ENCODE measurements at places on chromosomes 1 and 21.

- DNase-seq, result no peak
Observed at GRCh38 chr1:208476846-208477170, 232.6 kb upstream of the PLXNA2 start.

DNA sequence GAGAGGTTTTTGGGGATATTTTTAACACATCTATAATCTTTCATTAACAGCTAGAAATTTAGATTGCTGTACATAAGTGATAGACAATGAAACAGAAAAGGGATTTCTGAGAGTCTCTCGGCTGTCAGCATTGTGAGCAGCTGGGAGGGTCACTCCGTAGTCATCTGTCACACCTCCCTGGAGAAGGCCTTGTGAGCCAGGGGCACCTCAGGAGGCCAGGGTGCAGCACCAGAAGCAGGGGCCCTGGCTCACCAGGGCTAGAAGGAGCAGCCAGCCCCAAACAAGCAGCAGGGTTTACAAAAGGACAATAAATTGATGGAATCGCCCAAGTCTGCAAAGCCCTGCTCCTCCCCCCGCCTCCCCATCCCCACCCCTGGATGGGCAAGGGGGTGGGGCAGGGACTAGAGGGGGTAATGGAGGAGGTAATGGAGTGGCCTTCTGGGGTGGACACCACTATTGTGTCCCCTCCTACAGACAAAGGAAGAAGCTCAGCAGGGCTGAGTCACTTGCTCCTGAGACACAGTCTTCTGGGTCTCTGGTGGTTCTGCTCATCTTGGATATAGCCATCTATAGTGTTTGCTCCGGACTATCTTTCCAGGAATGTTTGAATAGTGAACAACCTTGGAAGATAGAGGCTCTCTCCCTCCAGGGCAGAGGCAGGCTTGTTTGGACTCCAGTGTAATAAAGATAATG lies 263.4 kb downstream of the NPHP4 start:
- DNase-seq, result no peak

DNA sequence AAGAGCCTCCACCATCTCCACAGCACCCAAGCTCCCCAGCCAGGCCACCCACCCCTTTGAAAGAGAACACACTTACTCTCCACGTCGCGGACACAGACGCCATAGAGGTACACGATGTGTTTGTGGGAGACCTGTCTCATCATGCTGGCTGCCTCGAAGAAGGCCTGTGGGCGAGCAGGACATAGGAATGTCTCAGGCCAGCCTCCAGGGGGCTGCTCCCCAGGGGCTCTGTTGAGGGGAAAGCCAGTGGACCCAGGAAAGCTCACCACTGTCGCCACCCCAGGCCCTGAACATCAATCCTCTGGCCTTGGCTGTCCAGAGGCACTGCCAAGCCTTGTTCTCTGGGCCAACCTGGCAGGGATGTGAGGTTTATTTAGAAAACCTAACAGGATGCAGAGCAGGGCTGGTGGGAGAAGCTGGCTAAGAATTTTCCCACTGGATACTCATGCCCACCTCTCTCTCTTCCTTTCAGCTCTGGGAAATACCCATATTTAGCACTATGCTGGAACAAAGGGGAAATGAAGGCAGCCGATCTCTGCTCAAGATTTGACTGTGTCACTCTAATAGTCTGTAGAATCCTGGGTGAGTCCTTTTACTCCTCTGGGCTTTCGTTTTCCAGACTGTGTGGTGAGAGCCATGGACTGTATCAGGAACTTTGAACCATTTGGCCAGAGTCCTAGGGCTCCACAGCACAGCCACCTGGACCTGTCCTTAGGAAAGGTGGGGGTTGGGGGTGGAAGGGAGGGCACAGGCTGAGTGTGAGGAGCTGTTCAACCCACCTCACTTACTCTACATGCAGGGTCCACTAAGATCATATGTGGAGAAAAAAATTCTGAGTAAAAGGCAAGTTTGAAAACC lies 101.9 kb downstream of the RAVER2 start:
- no peak for DNase-seq

GRCh38 chr1:202639500-202639899 lies 70.8 kb downstream of the SYT2 start:
- DNase-seq, result no peak

DNA sequence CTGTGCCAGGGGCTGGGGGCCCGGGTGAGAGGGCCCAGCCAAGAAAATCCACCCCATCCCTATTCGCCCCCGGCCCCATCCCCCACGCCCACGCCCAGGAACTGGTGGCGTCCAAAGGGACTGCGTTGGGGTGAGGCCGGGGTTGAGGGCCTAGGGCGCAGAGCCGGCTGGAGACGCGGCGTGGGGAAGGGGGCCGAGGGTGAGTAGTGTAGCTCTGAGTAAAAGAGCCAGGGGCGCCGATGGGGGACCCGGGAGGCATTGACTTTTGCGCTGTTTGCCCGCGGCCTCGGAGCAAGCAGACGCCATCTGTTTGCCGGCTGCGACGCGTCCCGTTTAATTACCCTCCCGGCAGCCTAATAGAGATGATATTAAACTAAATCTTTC lies 3.5 kb upstream of the DMRTA2 start:
- no peak for DNase-seq

GRCh38 chr1:244836135-244836521 lies 670 bp downstream of the COX20 start:
- DNase-seq, result no peak

All from NCI-H1436 (cell line).